Spleen (tissue), 13 donors: ENCODE measurements at places on chromosomes 6 and 20. TPM values are rescaled to one million over a fixed set of nuclear protein-coding genes. Genes with fewer than 3 reads are reported as not detected.

Gene SPEF1
- not detected for total RNA-seq

Gene JPH2
- total RNA-seq = 1.0 TPM

Gene PTK6
- 0.28 TPM for total RNA-seq

Gene CRISP2
- total RNA-seq = not detected

Gene POU5F1
- total RNA-seq = 2.1 TPM

Gene FAM217A
- not detected for total RNA-seq

Gene OR2H2
- not detected for total RNA-seq

DNA sequence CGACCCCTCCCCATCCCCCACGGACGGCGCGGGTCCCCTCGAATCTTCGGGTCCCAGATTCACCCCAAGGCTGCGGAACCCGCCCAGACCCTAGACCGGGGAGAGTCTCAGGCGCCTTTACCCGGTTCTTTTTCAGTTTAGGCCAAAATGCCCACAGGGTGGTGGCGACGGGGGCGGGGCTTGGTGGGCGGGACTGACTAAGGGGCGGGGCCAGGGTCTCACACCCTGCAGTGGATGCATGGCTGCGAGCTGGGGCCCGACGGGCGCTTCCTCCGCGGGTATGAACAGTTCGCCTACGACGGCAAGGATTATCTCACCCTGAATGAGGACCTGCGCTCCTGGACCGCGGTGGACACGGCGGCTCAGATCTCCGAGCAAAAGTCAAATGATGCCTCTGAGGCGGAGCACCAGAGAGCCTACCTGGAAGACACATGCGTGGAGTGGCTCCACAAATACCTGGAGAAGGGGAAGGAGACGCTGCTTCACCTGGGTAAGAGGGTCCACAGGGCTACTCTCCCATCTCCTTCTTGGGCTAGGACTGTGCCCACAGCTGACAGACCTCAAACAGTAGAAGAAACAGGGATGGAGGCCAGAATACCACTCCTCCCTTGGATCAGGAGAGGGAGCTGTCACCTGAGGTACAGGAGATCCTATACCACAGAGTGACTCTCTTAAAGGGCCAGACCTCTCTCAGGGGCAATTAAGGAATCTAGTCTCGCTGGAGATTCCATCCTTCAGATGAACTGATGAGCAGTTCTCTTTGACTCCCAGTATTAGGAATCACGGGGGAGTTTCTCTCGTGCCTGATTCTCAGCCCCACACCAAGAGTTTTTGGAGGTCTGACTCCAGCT is 942 bp downstream of the HLA-E start:
- DNase-seq = peak; percentile 95

- DNase-seq = peak; percentile 88
Measured at GRCh38 chr6:125747589-125748405, 1.6 kb upstream of the HEY2 start.

- no peak for DNase-seq
Measured at GRCh38 chr20:35200267-35200666, 26.2 kb upstream of the MMP24 start.

DNA sequence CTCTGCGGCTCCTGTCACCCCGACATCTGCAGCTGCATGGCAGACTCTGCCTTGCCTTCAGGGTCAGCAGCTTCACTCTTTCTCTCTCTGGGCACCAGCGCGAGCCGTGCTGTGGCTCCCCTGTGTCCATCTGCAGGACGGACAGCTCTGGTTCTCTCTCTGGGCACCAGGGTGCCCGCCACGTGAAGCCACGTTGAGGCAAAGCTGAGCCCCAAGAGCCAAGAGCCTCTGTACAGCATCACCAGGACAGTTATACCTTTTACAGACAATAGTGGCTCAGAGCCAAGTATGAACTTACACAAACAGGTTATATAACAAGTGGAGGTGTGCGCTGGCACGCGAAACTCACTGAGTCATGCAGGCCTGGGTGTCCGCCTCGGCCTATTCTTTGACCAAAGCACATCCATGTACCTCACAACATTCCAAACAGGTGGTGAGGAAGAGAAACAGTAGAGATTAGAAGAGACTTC is 50.8 kb downstream of the FAM50B start:
- DNase-seq = no peak

GRCh38 chr6:43718387-43719105 is 31.0 kb upstream of the MRPS18A start:
- peak; percentile 52 for DNase-seq

- peak; percentile 75 for DNase-seq
Measured at GRCh38 chr6:157272866-157273755, 50.2 kb downstream of the TMEM242 start.
